Germinal center (tissue), 1 donor: ENCODE measurements at places on chromosomes 4 and X.

GRCh38 chrX:101708163-101708562 lies 48.5 kb upstream of the ARMCX2 start:
- no peak for DNase-seq

DNA sequence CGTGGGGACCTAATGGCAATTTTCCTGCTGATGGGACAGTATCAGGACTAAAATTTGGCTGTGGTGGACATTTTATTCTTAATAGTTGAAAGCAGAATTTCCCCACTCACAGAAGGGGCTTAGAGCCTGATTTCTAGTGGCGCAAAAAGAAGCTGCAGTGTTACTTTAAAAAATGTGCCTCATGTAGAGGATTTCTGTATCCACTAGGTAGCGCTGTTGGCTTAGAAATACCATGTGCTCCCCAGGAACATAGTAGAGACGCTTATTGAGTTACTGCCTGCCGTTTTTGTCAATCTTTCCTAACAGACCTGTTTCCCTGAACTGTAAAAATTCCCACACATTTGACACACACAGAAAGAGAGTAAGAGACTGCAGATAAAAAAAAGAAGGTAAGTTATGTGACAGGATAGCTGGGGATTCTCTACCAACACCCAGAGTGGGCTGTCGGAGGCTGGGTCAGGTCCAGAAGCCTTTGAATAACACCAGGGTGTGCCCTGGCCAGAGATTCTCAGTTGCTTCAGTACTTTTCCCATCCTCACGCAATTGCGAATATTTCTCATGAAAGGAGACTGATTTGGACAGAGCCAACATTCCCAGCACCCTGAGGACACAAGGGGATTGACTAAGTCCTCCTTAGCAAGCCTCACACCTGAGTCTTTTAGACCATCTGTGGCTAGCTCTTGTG lies 88.4 kb downstream of the ZXDA start:
- peak; percentile 10 for DNase-seq

DNA sequence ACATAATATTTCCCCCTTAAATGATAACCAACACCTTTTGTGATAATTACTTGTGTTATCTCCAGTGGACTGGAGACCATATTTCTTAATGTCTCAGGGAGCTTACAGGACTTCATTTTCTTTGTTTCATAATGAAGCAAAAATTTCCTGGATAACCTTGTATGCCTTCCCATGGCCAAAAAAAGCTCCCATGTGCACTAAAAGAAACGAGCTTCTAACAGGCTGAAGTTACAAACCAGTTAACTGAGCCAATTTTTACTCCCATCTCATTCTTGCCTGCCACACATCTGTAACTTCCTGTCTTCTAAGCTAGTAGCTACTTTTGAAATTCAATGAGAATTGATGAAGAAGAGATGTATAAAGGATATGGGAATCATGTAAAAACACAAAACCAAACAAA lies 32.8 kb downstream of the GATB start:
- no peak for DNase-seq

DNA sequence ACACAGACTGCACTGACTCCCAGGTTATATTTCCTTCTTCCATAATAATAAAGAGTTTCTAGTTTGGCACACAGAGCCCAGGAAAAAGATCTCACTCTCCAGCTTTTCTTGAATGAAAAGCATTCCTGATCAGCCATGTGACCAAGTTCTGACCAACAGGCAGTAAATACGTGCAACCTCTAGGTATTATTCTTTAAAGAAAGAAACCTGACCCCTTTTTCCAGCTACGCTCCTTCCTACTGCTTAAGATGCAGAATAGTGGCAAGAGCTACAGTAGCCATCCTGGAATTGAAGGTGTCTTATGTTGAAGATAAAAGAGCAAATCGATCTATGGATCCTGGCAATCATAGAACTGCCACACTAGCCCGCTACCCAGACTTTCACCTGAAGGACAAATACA lies 76.7 kb downstream of the LRBA start:
- no peak for DNase-seq

GRCh38 chr4:187972135-187972534 lies 23.4 kb upstream of the ZFP42 start:
- no peak for DNase-seq

DNA sequence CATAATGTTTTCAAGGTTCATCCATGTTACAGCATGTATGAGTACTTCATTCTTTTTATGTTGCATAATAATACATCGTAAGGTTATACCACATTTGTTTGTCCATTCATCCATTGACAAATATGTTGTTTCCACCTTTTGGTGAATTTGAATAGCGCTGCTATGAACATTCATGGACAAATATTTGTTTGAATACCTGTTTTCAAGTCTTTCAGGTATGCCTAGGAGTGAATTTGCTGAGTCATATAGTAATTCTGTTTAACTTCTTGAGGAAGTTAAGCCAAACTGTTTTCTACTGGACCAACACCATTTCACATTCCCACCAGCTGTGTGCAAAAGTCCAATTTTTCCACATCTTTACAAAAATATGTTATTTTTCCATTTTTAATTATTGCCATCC lies 31.5 kb downstream of the IRS4 start:
- DNase-seq = no peak

- no peak for DNase-seq
Observed at GRCh38 chr4:6279582-6280289, 10.1 kb downstream of the WFS1 start.

DNA sequence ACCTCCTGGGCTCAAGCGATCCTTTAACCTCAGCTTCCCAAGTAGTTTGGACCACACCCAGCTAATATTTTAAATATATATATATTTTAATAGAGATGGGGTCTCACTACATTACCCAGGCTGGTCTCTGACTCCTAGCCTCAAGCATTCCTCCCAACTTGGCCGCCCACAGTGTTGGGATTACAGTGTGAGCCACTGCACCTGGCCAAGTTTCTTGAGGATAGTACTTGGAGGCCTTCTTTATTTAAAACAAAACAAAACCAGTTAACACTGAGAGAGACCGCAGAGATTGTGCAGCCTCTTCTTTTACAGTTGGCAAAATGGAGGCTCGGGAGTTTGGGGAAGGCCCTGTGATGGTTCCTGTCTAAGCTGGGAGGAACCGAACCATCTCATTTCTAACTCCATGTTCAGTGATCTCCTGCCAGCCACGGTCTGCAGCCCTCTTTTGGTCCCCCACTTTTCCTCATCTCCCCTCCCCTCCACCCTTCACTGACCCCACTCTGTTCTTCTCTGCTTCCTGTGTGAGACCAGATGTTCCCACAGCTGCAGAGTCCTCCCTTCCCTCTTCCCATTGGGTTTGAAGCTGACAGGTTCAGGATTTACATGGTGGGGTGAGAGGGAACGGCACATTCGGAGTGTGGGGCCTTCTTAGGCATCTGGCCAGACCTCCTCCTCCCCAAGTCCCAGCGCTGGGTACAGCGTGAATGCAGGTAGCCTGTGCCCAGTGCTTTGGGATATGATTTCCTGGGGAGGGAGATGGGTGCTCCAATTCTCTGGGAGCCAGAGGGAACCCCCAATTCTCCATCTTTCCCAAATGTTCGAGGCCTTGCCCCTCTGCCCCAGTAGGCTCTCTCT lies 1.4 kb upstream of the SORCS2 start:
- no peak for DNase-seq

DNA sequence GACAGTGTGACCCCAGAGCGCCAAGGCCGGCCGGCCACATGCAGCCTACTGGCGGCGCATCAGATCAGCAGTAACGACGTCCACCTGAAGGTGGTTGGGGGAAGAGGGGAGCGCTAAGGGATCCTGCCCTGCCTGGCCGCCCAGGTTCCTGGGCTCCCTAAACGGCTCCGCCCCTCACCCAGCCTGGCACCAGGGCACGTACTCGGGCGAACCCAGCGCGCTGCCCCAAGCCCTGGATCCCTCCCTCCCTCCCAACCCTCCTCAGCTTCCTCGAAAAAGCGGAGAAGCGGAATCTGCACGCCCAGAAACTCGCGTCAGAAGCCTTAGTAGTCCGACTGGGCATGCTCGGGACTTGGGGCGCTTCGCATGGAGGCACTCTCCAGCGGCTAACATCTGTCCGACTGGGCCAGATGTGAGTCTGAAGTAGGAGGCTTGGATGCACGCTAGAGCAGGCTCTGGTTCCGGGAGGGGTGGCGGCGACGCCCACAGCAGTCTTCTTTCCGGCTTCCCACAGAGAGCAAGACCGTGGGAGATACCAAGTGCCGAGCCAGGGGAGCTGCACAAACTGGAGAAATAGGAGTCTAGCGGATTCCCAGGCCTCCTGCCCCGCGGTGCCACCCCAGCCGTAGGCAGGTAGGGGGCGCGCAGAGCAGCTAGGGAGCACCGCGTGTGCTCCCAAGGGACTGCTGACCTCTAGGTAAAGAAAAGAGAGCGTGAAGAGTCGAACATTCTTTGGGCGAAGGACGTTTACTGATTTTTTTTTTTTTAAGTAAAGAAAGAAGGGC lies 114.3 kb upstream of the TEX13C start:
- peak; percentile 2 for DNase-seq

DNA sequence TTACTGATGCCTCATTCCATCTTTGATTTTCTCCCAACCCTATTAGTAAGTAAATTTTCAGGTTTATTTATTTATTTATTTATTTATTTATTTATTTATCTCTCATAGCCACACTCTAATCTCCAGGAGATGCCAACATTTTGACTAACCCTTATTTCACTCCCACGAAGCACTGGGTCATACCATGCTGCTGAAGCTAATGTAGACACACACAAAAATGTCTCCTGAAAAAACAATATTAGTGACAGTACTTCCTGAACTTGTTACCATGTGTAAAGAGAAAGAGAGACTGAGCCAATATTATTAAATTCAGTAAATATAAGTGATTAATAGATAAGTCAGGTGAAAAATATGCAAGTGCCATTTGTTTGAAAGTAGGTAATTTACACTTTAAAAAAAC lies 402.7 kb downstream of the C4orf33 start:
- DNase-seq = no peak

DNA sequence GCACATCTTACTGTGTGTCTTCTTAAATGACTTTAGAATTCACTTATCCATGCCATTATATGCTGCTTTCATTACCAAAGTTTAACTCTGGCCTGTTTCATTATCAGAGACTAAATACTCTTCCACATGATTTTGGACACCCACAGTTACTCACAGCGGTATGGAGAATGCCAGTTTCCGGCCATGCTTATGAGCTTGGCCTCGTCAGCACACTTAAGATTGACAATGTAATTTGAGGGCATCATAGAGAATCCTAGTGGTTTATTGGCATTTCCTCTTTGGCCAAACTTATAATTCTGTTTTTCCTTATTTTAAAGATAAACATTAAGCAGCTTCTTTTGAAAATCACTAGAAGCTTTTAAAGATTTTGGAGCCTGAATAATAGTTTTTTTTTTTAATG lies 104.5 kb downstream of the IRF2 start:
- no peak for DNase-seq

DNA sequence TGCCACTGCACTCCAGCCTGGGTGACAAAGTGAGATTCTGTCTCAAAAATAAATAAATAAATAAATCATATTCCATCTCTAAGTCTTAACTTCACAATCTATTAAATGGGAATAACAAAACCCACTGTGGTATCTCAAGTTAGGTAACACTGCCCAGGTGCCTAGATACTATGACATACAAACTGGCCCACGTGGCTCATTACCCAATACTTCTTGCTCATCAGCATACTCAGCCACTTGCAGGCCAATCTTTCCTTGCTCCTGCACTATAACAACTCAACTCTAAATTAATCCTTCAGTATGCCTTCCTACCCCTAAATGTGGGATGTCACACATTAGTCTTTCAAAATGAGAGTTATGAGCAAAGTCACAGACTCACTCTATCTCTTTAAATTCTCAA lies 230.1 kb downstream of the OPHN1 start:
- no peak for DNase-seq

DNA sequence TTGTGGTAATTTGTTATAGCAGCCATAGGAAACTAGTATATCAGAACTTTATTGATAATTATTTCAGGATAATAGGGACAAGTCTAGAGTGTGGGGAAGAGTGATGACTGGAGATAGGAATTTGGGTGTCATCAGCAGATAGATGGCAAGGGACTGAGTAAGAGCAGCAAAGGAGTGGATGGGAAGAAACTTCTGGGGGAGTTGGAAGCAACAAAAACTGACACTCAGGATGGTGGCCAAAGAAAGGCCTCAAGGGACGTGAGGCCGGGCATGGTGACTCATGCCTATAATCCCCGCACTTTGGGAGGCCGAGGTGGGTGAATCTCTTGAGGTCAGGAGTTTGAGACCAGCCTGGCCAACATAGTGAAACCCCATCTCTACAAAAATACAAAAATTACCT lies 9.1 kb upstream of the SLC25A5 start:
- DNase-seq = no peak

GRCh38 chrX:103941201-103941975 lies 21.0 kb upstream of the TMSB15B start:
- DNase-seq = peak; percentile 23
